ENCODE measurements at places on chromosomes 13 and 19.
A peak's percentile ranks its signal among the peaks of the same experiment; 100 is the strongest.

DNA sequence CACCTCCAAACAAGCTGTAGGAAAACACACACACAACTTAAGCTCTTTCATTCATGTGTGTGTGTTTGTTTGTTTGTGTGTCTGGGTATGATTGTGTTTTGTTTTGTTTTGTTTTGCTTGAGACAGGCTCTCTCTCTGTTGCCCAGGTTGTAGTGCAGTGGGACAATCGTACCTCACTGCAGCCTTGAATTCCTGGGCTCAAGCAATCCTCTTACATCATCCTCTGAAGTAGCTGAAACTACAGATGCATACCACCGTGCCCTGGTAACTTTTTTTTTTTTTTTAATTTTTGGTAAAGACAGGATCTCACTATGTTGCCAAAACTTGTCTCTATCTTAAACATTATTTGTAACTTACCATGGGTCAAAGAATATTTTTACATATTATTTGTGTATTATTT is 431.7 kb downstream of the SLITRK1 start:
- DNase-seq: no peak

- no peak for DNase-seq
Measured at GRCh38 chr13:99500839-99501183, 461 bp upstream of the TM9SF2 start.

DNA sequence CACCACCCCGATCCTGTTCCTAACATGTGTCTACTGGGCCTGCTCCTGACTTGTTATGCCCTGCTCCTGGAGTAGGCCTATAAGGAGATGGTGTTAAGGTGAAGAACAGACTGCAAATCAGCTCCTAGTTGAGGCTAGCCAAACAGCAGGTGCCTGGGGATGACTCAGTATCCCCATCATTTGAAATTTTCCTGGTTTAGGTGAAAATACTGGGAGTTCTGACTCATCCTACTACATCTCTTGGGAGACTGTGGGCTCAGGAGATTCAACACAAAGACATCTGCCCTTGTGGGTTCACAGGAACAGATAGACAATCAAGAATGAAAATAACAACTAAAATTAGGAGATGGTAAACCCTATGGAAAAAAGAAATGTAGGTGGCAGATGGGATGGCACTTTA is 41.2 kb downstream of the BRD4 start:
- no peak for DNase-seq

DNA sequence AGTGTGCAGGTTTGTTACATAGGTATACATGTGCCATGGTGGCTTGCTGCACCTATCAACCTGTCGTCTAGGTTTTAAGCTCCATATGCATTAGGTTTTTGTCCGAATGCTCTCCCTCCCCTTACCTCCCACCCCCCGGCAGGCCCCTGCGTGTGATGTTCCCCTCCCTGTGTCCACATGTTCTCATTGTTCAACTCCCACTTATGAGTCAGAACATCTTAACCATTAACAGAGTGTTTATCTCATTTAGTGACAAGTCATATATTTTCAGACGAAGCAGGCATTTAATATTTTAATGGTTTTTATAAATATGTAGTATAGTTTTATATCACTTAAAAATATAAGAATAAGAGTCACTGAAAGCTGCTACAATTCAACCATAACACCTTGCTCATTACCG is 780.5 kb upstream of the ARGLU1 start:
- no peak for DNase-seq

- no peak for DNase-seq
Measured at GRCh38 chr19:2754659-2755447, 15.0 kb upstream of the SLC39A3 start.

DNA sequence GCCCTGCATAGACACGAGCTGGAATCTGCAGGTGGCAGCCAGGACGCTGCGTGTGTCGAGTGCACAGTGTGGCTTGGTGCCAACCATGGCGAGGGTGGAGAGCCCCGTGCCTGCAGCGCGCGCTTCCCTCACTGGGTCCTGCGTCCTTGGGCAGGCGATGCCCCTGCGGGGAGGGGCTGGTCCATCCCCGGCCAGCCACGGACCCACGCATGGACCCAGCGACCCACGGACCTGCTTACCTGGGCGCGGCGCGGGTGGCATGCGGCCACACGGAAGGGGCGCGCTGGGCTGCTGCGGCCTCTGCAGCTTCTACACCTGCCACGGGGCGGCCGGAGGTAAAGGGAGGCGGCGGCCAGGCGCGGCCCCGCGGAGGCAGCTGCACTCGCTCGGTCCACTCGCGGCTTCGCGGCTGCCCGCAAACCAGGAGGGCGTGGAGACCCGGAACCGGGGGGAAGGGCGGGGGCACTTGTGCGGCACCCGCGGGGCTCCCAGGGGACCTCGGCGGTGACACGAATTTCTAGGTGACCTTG is 569 bp upstream of the MCF2L start:
- peak; percentile 24 for DNase-seq

GRCh38 chr13:22079961-22080360 is 409.1 kb downstream of the FGF9 start:
- DNase-seq: no peak

GRCh38 chr19:35757231-35757748 is 461 bp upstream of the HSPB6 start:
- DNase-seq: no peak

GRCh38 chr13:60258349-60258748 is 94.6 kb upstream of the DIAPH3 start:
- DNase-seq: no peak

GRCh38 chr13:51607165-51607564 is 22.9 kb downstream of the WDFY2 start:
- no peak for DNase-seq

- no peak for DNase-seq
Measured at GRCh38 chr19:51150627-51151026, 8.5 kb downstream of the SIGLEC7 start.

DNA sequence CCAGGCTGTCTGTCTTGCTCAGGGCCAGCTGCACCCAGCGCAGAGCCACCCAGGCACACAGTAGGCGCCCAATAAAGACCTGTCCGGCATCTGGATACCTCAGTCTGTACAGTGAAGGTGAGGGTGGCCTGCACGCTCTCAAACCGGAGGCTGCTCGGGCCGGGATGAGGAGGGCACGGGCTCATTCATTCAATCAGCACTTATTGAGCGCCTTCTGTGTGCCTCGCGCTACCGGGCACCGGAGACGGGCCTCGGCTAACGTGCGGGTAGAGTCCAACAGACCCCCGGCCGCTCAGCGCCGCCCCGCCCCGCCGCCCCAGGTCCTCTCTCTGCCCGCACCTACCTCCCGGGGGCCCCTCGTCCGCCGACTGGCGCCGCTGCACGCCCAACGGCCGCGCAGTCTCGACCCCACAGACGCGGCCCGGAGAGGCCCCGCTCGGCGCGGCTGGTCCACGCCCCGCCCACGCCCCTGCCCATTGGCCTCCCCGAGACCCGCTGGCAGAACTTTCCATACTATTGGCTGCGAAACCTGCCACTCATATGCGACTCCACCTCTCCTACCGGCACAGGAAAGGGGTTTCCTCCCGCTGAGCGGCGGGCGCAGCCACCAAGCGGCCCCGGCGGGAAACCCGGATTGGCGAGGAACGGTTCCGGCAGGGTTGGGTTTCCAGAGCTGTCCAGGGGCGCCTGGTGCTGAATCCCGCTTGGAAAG is at the start of gene SLC39A3:
TSS of gene SLC39A3 (minus strand) at position 416 of the 712 bp plus-strand sequence. CDS start 2,760 bp downstream, outside the sequence.
- DNase-seq: peak; percentile 99

- DNase-seq: no peak
Measured at GRCh38 chr19:11361771-11362731, 6.8 kb downstream of the PLPPR2 start.

GRCh38 chr13:20177049-20177831 is 15.5 kb downstream of the GJB2 start:
- no peak for DNase-seq

DNA sequence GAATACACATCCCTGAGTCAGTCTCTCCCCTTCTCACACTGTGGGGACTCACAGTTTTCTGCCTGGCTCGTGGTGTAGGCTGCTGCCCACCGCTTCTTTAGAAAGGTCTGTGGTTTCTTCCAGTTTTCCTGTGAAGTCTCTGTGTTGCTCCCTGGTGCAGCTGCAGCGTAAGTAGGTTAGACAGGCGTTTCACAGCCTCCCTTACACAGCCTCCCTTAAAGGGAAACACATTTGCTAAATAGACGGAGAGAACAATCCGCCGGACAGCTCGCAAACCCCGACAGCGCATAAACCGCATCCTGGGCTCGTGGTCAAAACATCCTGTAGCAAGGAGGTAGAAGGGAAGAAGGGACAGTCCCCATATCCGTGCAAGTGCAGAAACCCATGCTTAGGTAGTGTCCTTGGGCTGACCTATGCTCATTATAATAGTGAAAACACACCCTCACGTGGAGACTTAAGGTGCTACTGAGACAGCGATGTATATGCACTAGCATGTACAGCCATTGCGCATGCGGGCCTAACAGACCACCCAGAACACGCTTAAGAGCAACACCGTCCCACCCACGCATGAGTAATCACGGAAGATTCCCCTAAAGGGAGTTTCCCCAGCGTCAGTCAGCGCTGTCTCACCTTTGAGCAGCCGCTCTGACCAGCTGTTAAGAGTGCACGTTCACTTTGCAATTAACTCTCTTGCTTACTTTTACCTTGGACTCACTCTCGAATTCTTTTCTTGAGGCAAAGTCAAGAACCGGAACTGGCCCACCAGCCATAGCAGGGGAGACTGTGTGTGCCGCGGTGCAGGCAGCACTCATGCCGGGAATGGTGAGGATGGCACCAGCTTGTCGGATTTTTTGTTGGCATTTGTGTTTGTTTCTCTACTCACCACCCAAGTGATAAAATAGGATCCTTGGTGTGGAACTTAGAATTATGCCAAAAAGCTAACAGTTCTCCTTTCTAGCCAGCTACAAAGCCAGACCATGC is 16.6 kb downstream of the SIGLEC8 start:
- DNase-seq: peak; percentile 81

- no peak for DNase-seq
Measured at GRCh38 chr13:41802043-41802683, 158.7 kb downstream of the VWA8 start.

- DNase-seq: no peak
Measured at GRCh38 chr13:31930901-31931522, 100.6 kb upstream of the FRY start.

GRCh38 chr19:17110599-17110966 is 35.0 kb downstream of the MYO9B start:
- DNase-seq: no peak

DNA sequence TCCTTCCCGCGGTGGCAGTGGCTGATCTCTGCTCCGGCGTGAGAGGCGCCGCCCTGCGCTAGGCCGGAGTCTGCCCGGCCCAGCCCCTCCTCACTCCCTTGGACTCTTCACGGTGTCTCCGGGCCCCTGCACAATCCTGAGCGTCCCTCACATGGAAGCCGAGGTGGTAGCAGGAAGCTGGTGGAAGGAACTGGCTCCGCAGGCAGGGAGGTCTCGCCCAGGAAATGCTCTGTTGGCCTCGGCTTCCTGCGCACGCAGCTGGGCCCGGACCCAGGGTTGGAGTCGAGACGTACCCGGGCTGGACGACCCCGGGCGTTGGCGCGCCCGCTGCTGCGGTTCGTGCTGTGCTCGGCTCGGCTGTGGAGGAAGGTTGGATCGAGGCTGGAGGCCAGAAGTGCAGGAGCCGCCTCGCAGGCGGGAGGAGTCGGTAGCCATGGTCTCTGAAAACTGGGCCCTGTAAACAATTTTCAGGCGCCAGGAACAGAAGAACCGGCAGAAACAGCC is 46.3 kb downstream of the ZNF724 start:
- DNase-seq: no peak

- no peak for DNase-seq
Measured at GRCh38 chr19:43505186-43505456, 575 bp upstream of the PHLDB3 start.

DNA sequence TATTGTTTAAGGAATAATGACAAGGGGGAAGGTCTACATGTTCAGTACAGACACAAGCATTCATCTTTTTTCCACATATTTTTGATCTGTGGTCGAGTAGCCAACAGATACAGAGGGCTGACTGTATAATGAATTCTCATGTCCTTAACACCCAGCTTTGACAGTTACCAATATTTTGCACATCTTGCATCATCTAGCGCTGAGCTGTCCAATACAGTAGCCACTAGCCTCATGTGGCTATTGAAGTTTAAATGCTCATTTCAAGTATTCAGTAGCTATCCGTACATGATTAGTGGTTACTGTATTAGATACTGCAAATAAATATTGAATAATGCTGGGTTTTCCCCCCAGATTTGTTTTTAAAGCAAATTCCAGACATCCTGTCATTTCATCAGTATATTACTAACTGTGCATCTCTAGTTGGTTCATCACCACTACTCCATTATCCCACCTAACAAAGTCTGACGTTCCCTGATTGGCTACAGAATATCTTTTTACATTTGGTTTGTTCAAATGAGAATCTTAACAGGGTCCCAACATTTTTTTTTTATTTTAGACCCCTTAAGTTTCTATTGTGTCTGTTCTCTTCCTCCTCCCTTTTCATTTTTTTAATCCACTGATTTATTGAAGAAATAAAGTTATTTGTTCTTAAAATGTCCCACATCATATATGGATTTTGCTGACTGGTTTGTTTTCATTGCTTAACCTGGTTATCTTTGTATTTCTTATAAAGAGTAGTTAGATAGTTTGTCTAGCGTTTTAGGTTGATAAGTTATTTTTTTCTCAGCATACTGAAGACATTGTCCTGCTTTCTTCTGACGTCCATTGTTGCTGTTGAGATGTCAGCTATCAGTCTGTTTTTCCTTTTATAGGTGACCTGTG is 8.2 kb downstream of the ZNF177 start:
- no peak for DNase-seq

DNA sequence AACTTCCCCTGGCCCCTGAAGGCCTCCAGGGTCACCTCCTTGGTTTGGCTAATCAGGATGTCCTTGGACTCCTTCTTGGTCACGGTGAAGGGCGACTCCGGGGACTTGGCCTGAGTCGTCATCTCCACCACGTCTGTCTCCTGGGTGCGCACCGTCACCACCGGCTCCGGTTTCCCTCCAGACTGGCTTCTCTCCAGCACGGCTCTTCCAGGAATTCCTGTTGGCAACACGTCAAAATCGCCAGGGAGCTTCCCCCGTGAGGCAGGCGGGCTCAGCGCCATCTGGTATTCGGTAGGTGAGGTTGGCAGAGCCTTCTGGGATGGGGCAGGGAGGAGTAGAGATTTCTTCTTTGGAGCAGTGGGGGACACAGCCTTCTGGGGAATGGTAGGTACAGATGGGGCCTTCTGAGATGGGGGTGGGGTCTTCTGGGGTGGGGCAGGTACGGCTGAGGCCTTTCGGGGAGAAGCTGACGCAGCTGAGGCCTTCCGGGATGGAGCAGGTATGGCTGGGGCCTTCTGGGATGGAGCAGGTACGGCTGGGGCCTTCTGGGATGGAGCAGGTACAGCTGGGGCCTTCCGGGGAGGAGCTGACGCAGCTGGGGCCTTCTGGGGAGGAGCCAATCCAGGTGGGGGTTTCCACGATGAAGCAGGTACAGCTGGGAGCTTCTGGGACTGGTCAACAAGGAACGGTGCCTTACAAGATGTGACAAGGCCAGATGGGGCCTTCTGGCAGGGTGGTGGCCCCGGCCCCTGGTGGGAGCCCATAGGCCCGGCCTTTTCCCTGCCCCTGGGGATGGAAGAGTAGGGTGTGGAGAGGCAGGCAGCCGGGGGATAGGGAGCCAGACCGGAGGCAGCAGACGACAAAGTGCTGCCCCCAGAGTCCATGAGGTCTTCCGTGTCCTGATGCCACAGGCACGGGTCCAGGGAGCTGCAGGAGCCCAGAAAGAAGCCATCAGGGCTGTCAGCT is 3.8 kb downstream of the GARIN5B start:
- no peak for DNase-seq

- DNase-seq: no peak
Measured at GRCh38 chr19:35760711-35761349, 2.9 kb downstream of the PROSER3 start.
